ENCODE measurements at places on chromosomes 7 and 10.

- no peak for DNase-seq
These were observed 152.4 kb downstream of the RNF133 start for GRCh38 chr7:122546496-122546895.

DNA sequence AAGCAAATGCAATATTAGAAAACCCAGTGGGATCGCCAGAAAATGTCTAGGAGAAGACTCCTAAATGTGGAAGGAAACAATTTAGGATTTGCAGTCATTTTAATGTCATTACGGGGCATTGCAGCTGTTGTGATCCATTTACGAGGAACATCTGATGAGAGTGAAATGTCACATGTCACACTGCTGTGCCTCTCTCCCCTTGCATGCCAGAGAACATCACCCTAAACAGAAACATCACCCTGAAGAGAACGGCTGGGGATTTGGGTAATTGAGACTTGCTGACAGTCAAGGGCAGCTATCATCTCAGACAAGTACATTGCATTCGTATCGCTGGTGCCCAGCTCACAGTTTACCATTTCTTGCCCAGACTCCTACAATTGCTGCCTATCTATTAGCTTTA lies 785.7 kb upstream of the POM121L12 start:
- no peak for DNase-seq

- no peak for DNase-seq
These were observed 57.3 kb upstream of the BTBD16 start for GRCh38 chr10:122213766-122214165.

GRCh38 chr10:23070913-23071218 lies 24.5 kb upstream of the MSRB2 start:
- DNase-seq = no peak

- DNase-seq = peak; percentile 90
These were observed 275.6 kb upstream of the AOAH start for GRCh38 chr7:36999626-37000485.

- no peak for DNase-seq
These were observed 14.8 kb upstream of the SH2D4B start for GRCh38 chr10:80522756-80523363.

- no peak for DNase-seq
These were observed 33.0 kb downstream of the MBL2 start for GRCh38 chr10:52739380-52740154.

DNA sequence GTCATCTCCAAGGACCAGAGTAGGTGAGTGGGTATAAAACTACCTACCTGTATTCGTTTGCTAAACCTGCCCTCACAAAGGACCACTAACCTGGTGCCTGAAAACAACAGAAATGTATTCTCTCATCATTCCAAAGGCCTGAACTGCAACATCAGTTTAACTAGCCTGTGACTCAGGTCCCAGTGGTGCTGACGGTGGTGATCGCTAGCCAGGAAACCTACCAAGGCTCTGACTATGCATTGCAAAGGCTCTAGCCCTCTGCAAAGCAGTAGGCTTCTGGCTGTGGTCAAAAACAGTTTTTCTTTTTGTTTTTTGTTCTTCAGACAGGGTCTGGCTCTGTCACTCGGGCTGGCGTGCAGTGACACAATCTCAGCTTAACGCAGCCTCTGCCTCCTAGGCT lies 107.5 kb downstream of the NPTX2 start:
- DNase-seq = no peak

GRCh38 chr7:159096736-159097581 lies 47.7 kb downstream of the VIPR2 start:
- DNase-seq = no peak

DNA sequence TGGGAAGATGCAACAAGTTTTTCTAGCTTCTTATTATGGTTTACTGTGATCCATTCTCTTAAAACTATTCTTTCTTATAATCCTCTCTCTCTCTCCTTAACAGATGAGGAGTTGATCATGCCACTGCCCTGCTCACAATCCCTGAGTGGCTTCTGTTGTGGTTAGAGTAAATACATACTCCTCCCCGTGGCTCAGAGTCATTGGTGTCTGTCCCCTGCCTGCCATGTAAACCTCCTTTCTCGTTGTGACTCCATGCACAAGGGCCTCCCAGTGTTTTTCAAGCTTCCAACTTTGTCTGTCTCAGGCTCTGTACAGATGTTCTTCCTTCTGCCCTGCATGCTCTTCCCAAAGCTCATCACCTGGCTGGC lies 20.4 kb downstream of the CCNY start:
- no peak for DNase-seq

DNA sequence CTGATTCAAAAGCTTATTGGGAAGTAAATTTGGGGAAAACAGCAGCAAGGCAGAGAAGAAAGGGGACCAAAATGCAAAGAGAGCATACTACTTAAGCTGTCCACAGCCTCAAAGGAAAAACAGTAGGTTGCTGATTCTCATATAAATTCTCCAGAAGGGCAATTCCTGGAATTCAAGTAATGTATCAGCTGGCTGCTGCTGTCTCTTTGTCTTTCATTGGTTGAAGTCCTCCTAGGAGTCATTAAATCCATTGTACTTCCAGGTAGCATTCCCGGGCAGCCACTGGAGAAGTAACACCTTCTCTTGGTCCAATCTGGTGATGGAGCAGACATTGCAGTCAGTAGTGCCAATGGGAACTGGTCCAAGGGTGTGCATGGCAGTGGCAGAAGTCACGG lies 22.7 kb downstream of the BET1 start:
- DNase-seq = no peak

DNA sequence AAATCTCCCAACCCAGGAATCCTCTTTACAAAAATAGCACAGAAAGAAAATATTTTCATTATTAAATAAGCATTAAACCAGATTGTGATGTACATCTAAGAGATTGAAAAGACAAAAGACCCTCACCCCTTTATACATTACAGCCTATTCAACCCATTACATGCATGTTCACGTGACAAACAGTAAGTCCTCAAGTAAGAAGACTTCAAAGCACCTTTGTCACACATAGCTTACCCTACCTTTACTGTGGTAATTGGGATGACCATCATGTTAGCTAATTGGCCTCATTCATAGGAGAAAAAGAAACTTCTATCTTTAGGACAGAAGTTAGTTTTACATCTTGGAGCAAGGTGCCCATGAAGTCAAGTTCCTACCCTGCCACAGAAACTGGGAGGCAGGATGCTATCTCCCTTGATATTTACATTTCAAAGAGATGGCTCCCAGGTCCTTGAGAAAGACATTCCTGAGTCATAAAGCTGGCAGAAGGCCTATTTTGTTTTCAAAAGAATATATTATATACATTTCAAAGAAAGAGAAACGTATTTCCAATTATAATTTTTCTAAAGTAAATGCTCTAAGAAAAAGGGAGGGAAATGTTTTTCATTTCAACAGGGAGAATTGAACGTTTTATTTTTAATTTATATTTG lies 48.1 kb downstream of the GNAI1 start:
- DNase-seq = no peak

- DNase-seq = no peak
These were observed 671.1 kb upstream of the GRM3 start for GRCh38 chr7:85972504-85973141.

- no peak for DNase-seq
These were observed 70.0 kb downstream of the PRKG1 start for GRCh38 chr10:51144161-51144781.

- no peak for DNase-seq
These were observed 25.9 kb upstream of the RNF32 start for GRCh38 chr7:156614434-156615264.

- no peak for DNase-seq
These were observed 5.7 kb downstream of the GLRX3 start for GRCh38 chr10:130141878-130142277.

- DNase-seq = no peak
These were observed 2.4 kb upstream of the NKX6-2 start for GRCh38 chr10:132788180-132788830.

- no peak for DNase-seq
These were observed 322.0 kb upstream of the SEMA3D start for GRCh38 chr7:85508642-85509410.

GRCh38 chr7:122762071-122762470 lies 59.3 kb upstream of the RNF148 start:
- DNase-seq = no peak

- no peak for DNase-seq
These were observed 20.3 kb upstream of the KLF6 start for GRCh38 chr10:3805201-3805790.

GRCh38 chr7:33091641-33092191 lies 17.5 kb downstream of the RP9 start:
- no peak for DNase-seq

- DNase-seq = no peak
These were observed 50.9 kb upstream of the PDLIM1 start for GRCh38 chr10:95341716-95342130.
